Hypothalamus (tissue), 51 donors: ENCODE measurements at places on chromosomes 4 and X.

DNA sequence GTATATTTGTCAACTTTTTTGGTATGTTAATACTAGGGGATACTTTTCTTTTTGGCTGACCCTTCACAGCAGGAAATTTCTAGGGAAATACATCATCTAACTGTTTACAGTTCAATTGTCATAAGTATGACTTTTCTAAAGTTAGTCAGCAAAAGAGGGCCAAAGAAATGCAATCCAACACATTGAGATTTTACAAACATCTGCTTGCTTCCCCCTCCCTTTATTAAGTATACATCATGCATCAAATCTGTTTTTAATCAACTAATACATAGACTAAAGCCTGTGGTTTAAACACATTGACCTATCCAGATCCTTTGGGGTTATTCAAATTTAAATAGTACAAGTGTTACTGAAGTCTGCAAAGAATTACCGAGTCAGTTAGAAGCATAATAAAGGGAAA lies 93.9 kb downstream of the MID1 start:
- DNase-seq: no peak

DNA sequence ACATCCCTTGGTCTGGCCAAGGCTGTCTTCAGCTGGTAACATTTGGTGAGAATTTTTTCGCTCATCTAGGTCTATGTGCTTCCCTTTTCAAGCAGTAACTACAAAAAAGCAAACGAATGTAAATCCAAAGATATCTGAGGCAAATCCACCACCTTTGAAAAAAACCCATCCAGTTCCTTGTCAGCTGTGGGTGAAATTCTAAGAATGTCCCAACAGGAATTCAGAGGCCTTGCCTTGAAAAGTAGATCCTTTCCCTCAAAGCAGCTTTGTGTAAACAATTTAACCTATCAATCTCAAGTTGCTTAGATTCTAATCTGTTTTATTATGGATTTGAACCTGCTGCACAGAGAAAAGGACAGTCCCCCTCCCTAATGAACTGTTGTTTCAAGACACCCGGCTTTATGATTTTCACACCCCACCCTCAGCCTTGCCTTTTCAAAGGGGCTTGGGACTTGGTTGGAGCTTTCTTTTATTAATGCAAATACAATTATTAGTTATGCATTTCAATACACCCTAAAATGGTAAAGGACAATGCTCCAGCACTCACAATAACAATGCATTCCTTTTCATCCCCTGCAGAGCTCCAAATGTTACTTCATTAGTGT lies 166.6 kb downstream of the LDB2 start:
- no peak for DNase-seq

- no peak for DNase-seq
These were observed 15.3 kb downstream of the KLHL2 start for GRCh38 chr4:165222651-165222994.

DNA sequence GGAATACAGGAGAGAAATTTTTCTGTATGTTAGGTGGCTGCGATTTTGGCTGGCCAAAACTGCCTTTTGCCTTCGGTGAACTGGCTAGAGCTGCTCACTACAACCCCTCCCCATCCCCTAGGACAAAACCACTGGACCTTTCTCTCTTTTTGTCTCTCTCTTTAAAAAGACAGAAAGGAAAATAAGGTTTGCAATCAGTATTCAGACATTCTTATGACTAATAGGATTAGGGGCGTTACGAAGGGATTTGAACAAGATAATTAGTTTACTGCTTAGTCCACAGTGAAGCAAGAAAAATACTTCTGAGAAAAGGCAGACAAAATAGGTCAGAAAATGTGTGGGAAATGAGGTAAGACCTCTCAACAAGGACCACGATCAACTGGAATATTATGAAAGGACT lies 180.4 kb downstream of the SLIT2 start:
- DNase-seq: no peak

DNA sequence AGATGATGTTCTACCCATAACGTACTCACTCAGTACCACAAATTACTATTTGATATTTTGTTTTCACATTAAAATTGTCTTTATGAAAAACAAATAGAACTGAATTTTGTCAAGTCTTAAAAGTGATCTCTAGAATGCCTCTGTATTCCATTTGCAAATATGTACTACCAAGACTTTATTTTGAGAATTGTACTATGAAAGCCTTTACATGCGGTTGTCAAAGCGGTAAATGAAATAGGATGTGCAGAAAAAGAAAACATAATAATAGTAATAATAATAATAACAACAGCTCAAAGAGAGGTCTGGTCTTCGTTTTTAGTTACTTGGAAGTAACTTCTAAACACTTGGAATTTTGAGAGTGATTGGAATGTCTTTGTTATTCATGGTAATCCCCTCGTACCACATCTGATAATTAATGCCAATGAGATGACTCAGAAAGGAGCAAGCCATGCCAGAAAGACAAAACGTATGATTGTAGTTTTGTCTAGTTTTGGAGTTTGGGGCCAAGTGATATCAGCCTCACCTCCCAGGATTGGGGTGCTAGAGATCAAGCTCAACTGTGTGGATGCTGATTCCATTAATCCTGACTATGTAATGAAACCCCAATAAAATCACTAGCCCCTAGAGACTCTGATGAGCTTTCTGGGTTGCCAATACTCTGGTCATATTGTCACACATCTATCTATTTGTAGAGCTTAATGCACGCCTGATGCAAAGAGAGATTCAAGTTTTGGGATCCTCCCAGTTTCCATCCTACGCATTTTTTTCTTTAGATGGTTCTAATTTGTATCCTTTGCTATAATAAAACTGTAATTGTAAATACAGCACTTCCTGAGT lies 20.2 kb upstream of the CTSO start:
- no peak for DNase-seq

DNA sequence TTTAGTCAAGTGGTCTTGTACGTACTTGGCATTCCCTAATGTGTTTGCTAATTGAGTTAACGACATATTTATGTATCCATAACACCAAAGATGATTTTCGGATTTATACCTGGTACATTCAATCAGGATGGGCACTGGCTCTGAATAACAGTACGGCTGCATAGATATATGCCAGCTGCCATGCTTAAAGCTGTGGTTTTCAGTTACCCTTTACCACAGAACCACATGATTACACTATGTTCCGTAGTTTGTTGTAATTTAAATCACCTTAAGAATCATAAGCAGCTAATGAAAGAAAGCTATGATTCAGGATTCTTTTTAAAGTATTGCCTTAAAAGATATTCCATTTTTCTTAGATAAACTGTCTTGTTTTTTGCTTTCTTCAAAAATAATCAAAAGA lies 53.6 kb downstream of the FIP1L1 start:
- no peak for DNase-seq

- no peak for DNase-seq
These were observed 438.5 kb downstream of the INPP4B start for GRCh38 chr4:142407596-142407995.

DNA sequence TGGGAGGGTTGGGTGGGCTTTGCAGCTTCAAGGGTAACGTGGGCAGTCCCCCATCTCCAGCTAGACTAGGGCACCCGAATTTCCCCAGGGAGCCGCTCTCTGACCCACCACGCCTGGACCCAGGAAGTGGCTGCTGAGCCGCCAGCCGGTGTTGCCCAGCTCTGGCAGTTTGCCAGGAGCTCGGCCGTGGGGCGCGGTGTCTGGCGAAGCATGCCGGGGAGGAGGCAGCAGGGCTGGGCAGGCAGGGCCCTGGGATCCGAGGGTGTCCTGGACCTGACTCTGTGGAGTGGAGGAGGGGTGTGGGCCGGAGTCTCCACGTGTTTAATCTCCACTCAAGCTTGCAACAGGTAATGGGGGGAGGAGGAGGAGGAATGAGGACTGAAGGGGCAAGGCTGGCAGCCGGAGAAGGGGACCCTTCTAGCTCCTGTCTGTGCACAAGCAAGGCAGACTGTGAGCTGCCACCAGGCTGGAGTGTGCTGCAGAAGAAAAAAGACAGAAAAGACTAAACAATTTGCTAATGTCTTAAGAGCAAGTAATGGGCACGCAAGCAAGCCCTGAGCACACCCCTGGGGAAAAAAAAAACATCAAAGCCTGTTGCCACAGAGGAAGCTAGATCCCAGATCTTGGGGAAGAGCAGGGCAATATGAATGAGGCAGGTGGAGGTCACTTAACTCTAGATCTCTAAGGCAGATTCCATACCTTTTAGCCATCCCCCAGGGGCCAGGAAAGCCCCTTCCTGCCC lies 2.4 kb downstream of the LONRF3 start:
- DNase-seq: no peak

DNA sequence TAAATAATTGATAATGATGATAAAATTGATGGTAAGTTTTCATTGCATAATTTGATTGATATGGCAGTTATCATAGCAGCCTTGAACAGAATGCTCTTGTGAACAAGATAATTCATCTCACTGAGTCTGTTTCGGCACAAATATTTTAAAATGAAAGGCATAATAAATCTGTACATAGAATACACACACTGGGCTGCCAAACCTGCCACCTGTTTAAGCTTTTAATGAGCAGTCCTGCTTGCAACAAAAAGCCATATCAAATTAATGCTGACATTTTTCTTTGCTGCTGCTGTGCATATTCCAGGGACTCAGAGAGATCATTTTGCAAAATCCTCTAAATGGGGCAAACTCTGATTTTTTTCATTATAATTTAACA lies 201.1 kb downstream of the ARHGAP24 start:
- DNase-seq: no peak

DNA sequence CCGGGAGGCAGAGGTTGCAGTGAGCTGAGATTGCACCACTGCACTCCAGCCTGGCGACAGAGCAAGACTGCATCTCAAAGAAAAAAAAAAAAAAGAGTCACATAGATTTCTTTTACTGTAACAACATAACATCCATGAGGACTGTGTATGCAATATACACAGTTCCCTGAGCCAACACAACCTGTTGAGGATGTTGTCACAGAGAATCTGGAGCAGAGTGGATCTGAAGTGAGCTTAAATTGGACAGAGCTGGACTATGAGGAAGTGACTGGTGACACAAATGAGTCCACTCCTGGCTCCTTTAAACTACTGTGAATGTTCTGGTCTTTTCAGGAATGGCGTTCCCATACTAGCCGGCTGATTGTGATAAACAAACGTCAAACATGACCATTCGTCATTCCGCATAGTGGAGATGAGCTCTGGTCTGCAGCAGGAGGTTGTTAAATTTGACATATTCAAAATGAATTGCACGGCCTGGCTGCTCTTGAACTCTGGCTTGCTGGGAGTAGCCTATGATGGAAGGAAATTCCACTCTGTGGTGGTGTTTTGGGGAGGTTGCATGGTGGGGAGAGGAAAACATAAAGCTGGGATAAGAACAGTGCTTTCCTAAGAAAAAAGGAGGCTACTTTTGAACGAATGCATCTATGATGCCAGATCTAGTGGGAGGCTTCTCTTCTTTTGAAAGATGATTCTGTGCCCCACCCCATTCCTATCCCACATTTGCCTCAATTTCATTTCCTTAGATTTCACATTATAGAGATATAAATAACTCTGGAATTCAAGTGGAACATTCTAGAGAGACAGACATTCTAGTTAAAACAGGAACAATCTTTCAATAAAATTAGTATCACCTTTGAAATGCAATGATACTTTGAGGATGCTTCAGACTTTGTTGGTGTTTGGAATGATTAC lies 149.5 kb downstream of the SHROOM3 start:
- no peak for DNase-seq

DNA sequence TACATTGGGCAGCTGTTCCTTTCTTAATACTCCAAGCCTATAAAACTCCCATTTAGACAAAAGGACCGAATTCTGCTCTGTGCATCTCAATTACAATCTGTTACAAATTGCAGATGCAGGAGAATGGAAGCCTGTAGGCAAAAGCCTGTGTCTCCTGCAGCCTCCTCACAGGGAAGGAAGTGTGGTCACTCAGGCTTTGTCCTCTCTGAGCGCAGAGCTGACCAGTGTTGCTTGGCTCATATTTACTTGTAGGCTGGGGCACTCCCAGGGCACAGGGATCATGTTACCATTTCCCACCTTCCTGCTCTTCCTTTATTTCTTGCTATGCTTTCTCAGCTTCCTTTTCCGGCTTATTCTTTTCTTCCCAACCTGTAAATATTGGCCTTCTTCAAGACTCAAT lies 15.7 kb downstream of the SUPT20HL2 start:
- no peak for DNase-seq

DNA sequence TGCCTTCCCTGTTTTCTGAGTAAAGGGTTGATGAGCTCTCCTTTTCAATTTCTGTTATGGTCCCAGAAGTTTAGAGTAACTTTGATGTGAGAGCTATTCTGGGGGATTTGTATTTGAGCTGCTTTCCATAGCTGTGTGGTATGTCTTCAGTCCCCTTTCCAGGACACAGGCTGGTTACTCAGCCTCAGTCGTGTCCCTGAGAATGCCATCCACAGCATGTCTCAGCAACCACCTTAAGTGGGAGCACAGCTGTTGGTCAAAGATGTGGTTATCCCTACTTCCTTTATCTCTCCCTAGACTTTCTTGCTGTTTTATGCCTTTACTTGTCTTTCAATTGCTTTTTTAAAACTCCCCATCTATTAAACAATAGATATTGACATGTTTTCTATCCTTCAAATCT lies 37.8 kb downstream of the RNF175 start:
- no peak for DNase-seq

GRCh38 chr4:150828159-150828558 lies 186.9 kb downstream of the LRBA start:
- no peak for DNase-seq

- DNase-seq: no peak
These were observed 21.9 kb downstream of the NSG1 start for GRCh38 chr4:4408576-4409335.

GRCh38 chr4:153501578-153501977 lies 35.4 kb downstream of the TMEM131L start:
- DNase-seq: no peak

- DNase-seq: no peak
These were observed 298.9 kb upstream of the MAGEB16 start for GRCh38 chrX:35499071-35499862.

GRCh38 chrX:116493271-116493670 lies 30.5 kb upstream of the CT83 start:
- DNase-seq: no peak

DNA sequence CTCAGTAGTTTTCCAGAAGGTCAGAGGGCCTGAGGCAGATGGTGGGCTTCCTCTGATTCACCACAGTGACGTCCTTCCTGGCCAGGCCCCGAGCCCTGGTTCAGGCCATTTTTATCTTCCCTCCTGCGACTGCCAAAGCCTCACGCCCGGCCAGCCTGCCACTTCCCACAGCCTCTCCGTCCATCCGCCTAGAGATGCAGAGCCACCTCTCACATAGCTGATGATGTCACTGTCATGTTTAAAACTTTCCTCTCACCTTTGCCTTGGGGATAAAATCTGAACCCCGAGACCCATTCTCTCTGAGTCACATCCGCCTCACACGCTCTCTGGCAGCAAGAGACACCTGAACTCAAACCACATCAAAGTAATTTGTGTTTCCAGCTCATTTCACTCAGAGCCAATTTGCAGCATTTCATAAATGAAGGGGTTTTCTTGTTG lies 175.3 kb downstream of the QDPR start:
- no peak for DNase-seq

- DNase-seq: no peak
These were observed 56.3 kb upstream of the LNX1 start for GRCh38 chr4:53647547-53647946.

GRCh38 chr4:38237139-38237538 lies 276.9 kb downstream of the PTTG2 start:
- DNase-seq: no peak

- DNase-seq: no peak
These were observed 162.1 kb upstream of the EMCN start for GRCh38 chr4:100679926-100680325.
